ENCODE measurements at places on chromosomes 7 and 10.

GRCh38 chr7:43530553-43531410 is 52.1 kb upstream of the STK17A start:
- DNase-seq, result no peak

GRCh38 chr7:33191340-33191739 is 62.0 kb downstream of the BBS9 start:
- DNase-seq, result no peak

DNA sequence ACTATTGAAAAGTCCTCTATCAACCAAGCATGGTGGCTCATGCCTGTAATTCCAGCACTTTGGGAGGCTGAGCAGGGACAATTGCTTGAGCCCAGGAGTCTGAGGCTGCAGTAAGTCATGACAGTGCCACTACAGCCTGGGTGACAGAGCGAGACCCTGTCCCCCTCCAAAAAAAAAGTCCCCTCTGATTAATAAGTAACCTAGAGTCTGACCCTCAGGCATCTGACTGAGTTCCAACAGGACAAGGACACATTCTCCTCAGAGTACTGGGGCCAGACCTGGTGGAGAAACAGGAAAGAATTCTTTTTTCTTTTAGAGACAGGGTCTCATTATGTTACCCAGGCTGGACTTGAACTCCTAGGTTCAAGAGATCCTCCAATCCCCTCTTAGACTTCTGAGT is 10.0 kb downstream of the MORN4 start:
- no peak for DNase-seq

DNA sequence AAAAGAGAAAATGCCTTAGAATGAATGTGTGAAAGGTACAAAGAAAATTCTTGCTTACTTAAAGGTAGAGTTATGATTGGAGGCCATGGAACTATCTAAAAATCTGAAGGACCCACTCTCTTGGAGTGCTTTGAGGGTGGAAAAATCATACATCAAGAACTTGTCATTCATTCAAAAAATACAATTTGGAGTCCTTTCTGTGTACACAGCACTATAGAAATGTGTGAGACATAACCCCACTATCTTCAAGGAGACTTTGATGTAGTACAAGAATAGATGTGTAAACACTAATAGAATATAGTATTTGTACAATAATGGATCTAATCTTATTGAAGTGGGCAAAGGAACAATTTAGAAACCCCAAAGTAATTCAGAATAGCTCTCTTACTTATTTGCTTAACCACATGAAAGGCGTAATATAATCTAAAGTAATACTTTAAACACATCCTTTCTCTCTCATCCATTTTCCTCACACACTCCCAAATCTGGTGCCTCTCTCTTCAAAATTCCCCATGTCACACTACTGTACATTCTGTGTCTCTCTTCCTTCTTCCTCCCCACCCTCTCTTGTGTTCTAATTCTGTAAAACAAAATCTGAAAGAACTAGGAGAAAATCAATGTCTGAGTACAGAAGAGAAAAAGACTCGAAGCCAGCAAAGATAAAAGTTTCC is 166.7 kb downstream of the DNAJB9 start:
- no peak for DNase-seq

- DNase-seq, result no peak
Measured at GRCh38 chr7:137820156-137820555, 26.6 kb downstream of the DGKI start.

GRCh38 chr7:80187279-80187678 is 52.6 kb downstream of the GNAI1 start:
- DNase-seq, result no peak

- no peak for DNase-seq
Measured at GRCh38 chr10:63241841-63242281, 108.7 kb downstream of the NRBF2 start.

DNA sequence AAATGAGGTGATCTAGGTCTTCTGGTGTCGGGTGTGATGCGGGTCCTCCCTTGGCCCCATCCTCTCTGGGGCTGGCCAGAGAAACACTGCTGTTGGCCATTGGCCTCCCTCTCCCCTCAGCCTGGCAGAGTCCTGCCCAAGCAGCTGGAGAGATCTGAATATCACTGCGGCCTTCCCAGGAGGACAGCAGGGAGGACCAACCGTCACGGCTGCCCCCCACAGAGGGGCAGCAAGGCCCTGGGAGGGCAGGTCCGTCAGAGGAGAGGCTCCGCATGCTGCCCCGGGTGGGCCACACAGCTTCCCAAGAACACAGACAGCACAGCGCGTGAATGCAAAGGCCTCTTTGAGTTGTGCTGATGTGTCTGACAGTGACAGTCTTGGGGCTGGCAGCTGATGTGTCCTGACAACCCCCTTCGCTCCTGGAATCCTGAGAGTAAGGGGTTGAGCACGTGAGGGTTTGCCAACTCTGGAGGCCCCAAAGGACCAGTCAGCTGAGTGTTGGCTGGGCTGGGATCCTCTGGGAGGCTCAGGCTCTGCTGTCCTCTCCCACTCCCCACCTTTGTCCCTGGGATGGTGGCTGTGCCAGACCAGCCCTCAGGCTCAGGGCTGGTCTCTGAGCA is 132.5 kb upstream of the UNC5B start:
- DNase-seq, result no peak

DNA sequence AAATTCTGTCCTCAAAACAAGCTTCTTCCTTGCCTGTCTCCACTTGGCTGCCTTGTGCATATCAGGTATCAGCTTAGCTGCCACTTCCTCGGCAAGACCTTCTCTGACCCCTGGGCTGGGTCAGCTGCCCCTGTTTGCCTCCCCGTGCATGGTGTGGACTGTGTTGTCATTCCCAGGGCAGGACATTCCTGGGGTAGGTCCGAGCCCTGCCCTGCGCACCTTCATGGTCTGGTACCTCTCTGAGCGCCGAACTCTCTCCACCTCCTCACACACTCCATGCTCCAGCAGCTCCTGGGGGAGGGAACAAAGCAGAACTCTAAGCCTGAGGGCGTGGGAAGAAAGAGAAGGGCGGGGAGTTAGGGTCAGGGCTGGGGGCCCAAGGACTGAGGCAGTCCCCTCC is 3.8 kb downstream of the POLM start:
- DNase-seq, result no peak

GRCh38 chr7:42193471-42194129 is 43.4 kb downstream of the GLI3 start:
- DNase-seq, result no peak

DNA sequence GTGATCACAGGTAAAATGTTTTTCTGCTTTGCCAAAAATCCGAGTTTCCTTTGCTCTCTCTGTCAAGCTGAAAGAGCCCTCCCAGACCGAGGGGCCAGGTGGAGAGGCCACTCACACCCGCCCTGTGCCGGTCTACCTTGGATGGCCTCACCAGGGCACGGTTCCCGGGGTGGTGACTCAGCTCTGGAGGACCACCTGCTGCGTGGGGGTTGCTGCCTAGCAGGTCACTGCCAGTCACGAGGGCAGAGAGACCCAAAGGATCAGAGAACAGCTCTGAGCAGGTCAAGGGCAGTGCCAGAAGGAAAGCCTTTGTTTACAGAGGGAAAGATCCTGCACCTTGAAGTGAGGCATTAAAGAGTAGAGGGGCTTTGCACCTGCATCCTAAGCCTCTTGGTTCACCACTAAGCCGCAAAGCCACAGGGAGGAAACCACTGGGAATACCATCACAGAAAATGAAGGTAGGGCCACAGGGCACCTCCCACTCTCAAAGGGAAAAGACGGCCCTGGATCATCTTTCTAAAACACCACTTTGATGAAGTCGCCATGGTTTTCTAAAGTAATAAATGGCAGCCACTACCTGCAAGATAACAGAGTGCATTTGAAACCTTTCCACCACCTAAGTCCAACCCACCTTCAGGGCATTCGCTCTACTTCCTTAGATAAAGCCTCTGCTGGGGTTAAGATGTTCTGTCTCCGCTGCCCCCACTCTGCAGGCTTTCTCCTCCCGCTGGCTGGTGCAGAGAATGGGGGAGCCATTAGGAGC is 160.3 kb upstream of the KLF14 start:
- DNase-seq, result no peak

DNA sequence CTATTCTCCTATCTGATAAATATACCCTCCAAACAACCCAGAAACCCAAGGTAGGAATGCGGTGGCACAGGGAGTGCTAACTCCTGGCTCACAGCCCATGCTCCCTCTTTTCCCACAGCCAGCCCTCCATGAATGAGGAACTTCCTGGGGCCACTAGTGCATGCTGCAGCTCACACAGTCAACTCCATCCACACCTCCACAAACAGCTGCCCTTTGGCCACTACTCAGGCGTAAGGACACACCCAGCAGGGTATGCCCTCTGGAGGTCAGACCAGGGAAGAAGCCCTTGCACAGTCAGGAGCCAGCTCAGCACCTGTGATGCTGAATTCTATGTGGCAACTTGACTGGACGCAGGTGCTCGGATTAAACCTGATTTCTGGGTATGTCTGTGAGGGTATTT is 85.2 kb upstream of the PIK3CG start:
- DNase-seq, result no peak

DNA sequence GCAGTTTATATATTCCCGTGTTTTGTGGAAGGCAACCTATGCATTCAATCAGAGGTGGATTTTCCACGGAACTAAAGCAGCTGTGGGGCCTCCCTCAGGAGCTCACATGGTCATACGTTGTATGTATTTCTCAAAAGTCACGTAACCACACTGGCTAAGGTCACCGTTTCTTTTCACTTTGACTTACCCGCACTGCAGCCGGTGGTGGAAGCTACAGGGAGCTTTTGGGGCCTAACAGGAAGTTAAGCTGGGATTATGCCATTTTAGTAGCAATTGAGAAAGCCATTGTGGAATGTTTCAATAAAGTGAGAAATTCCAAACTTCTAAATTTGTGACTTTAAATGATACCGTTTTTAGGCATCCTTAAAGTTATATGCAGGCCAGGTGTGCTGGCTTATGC is 111.2 kb upstream of the KLF6 start:
- no peak for DNase-seq

DNA sequence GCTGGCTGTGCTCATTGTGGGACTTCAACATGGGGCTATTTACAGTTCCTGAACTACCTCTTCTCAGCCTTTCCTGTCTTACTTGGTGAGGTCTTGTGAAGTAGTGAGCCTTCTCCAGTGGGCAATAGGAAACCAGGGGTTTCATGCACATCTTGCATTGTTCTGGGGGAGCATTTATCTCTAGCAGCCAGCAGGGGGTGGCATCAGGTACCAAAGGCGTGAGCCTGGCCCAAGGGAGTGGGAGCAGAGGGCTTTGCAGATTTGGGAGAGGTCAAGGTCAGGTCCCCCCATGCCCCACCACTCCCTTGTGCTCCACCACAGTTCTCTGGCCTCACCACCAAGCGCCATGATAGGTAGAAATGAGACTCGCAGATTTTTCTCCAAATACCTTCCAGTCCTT is 85.4 kb upstream of the NPTX2 start:
- no peak for DNase-seq

DNA sequence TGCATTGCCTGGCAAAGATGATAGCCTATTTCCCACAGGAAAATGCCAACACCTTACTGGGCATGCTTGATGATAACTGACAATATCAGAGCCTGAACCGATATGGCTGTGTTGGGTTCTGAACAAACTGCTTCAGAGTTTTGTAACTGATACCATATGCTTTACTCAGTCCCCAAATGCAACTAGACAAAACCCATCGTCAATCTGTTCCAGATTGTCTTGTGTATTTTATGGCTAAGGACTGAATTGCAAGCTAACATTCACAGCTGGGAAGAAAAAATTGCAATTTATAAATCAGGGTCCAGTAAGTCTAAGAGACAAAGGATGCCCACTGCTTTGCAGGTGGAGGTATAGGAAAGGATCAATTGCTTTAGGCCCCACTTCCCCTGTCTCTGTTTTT is 116.8 kb upstream of the WNT16 start:
- DNase-seq, result no peak

GRCh38 chr7:15765753-15766152 is 79.3 kb upstream of the MEOX2 start:
- DNase-seq, result no peak

DNA sequence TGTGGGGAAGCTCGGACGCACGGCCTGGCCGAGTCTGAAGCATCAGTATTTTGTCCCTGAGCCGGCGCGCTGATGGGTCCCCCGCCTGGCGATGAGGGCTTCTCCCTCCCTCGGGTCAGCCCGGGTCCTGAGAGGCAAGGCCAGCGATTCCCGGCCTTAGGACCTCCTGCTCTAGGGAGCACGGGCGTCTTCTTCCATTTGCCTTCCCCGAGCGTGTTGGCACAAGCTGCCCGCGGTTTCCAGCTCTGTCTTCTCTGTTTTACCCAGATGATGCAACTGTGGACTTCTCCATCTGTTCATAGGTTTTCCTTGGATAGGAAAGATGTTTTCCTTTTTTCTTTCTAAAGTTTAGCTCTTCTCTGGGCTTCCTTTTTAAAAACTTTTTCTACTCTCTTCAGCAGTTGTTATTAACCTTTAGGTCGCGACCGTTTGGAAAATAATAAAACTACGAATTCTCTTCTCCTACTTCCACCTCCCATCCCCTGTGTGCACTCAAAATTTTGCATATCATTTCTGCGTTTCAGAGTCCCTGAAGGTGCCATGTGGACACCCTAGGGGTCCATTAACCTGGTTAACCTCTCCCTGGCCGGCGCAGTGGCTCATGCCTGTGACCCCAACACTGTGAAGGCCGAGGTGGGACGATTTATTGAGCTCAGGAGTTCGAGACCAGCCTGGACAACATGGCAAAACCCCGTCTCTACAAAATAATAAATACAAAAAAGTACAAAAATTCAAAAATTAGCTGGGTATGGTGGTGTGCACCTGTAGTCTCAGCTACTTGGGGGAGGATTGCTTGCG is 1.4 kb upstream of the SLC25A28 start:
- DNase-seq, result no peak

DNA sequence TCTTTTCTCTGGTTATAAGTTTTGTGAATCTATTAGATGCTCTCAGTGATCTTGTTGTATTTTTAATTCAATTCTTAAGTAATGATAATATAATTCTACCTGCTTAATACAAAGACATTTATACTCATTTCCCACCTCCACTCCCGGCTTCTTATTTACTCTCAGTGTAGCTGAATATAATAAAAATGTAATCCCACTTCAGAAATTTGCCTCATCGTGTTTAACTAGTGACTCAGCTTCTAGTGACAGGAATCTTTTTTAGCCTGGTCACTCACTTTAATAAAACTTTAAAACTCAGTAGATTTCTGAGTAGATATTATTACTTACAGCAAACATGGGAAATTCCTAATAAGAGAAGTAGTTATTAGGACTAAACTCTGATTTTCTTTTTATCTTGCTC is 1506.2 kb upstream of the LRRTM3 start:
- no peak for DNase-seq

DNA sequence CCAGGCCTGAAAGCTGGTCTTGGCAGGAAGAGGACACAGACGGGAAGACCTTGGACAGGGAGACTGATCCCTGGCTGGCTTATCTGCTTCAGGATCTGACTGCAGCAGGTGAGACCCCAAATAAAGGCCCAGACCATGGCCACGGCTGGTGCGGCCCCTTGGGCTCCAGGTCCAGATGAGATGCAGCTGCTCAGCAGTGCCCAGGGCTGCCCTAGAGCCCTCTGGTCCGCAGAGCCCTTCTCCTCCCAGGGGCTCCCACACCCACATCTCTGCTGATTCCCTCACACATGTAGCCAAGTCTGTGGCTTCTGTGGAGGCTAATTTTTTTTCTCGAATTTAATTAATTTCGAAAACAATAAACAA is 46.3 kb downstream of the VIPR2 start:
- DNase-seq, result no peak
